NCI-H1417 (cell line): ENCODE measurements at places on chromosomes 11 and 22.

GRCh38 chr22:47919001-47919441 is 1156.6 kb downstream of the TBC1D22A start:
- DNase-seq = no peak

- no peak for DNase-seq
Observed at GRCh38 chr11:1203505-1204271, 19.2 kb upstream of the MUC5B start.

DNA sequence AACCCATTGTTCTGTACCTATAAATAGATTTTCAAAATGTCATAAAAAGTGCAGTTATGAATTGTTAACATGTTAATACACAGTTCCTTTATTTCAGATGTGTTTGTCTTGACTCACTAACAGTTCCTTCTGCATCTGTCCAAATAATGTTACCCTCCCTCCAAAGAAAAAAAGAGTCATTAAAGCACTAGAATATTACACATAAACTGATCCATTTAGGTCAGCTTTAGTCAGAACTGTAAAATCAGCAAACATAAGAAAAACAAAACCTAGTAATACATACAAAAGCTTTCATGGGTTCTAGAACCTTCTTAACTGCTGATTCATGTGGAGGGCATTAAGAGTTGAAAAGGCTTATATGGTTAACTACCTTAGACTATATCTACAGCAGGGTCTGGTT is 65.4 kb downstream of the SESN3 start:
- DNase-seq = no peak

- DNase-seq = no peak
Observed at GRCh38 chr11:57632116-57632515, 17.6 kb downstream of the YPEL4 start.

GRCh38 chr22:39773976-39774539 is 119.5 kb downstream of the ENTHD1 start:
- no peak for DNase-seq

DNA sequence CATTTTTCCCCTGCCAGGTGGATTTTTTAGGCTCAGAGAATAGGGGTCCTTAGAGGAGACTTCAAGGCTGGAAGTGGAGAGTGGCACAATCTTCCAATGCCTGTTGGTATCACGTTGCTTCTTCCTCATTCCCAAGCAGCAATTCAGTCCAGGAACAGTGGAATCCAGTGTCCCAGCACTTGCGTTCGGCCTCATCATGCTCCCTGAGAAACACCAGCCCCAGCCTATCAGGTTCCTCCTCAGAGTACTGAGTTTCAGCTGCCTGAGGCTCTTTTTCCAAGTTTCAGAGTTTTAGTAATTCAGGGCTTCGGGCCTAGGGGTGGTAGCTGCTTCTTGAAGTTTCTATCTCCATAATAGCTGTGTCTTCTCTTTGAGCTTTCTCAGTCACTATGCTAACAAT is 31.9 kb upstream of the NRGN start:
- no peak for DNase-seq

DNA sequence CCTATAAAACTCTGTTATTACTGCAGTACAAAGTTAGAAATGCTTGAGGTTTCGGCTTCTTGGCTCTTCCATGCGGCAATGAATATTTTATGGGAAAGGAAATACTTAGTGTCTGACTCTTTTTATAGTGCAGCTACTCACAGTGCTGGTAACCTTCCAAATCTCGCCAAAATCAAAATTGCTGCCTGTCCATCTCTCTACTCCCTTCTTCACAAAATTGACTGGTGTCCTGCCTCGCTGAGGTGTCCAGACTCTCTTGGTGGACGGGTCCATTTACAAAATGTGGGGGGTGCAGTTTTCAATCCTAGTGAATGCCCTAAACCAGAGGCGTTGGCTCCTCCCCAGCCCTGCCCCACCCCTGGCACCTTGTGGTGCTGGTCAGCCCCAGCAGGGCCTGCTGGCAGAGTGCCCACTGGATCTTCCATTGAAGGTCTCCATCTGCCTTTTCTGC is 73.5 kb downstream of the ZBTB16 start:
- DNase-seq = no peak

DNA sequence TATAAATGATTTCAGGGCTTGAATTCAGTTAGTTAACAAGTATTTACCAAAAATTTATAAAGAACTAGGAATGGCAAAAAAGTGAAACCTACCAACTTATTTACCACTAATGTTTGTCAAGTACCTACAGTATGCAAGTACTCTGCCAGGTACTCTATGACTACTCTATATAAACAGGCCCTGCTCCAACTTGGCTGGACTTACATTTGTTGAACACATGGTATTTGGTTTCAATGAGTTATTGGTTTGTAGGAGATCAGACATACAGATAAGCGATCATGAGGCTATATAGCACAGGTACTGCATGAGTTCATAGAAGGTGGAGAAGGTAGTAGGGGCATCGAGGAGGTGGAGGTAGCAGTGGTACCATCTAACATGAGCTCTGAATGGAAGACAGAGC is 159.9 kb upstream of the PDGFD start:
- no peak for DNase-seq

DNA sequence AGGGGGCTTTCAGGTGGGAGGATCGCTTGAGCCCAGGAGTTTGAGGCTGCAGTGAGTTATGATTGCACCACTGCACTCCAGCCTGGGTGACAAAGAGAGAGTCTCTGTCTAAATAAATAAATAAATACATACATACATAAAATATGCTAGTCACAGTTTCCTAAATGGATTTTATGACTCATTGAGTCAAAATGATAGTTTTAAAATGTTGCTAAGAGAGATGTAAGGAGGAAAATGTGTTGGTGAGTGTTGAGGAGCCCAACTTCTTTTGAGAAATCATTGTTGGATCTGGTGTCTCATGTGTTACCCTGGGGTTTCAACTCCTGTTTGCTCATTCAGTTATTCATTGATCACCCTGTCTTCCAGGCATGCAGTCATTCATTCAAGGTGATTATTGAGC is 21.0 kb downstream of the PARVB start:
- DNase-seq = no peak

DNA sequence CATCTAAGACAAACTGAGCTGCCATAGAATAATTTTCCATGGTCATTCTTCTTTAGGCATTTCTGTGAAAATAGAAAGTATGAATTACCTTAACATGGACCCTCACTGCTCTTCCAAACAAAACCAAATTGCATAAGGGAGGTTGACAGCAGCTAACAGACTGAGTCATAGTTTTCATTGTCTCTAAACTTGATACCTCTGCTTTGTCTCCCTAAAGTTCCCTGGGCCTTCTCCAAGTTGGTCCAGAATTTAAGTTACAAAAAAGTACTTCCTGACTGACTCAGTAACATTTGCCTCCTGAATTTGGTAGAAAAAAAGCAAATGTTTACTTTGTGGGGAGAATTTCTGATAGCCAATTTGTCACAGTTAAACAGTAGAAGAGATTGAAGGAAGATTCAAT is 3.0 kb downstream of the OR8D1 start:
- no peak for DNase-seq

DNA sequence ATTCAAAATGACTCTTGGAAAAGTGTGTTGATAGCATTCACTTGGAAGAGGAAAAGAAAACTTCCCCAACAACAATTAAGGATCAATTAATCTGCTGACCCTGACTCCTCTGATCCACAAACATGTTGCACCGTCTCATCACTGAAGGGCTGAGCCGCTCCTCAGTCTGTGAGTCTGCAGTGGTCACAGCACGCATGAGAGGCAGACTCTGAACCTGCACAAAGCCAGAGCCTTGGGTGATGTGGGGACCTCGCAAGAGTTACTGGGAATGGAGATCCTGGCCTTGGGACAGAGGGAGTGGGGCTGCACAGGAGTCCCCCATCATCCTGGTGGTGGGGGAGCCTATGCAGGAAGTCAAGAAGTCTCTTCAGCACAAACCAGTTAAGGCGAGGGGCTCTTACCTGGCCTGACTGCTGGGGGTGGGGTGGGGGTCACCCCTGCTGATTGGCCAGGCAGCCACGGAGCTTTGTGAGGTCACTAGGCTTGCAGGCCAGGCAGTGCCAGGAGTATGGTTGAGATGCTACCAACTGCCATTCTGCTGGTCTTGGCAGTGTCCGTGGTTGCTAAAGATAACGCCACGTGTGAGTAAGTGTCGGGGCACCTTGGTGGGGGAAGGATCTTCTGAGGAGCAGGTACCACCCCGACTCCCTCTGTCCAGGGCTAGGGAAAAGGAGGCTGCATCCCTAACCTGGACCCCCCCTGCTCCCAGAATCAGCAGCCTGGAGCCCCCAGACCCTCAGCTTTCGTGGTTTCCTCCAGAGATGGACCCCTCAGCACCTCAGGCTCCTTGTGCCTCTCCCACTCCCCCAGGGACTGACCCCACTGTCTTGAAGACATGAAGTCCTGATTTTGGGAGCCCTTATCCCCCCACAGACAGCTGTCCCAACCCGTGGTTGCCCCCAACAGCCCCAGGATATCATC is at the start of gene ACR:
Gene ACR (plus strand): TSS at position 477 of the 921 bp plus-strand sequence. CDS start 32 bp downstream, at position 509.
- no peak for DNase-seq

DNA sequence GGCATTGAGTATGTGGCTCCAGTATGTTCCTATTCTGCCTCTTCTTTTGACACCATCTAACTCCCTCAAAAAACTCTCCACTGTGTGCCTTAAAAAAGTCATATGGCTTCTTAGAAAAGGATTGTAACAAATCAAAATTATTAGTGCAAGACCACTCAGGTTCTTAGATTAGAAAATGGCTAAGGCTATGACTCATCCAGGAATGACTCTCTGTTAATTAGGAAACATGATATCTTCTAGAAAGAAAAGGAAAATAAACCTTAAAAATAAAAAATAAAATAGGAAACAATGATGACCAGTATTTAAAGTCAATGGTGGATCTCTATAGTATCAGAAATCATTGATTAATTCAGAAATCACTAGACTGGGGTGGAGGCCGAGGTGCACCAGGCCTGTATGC is 21.7 kb downstream of the SLC25A17 start:
- DNase-seq = no peak

GRCh38 chr11:20154381-20154780 is 5.9 kb downstream of the DBX1 start:
- DNase-seq = no peak

- DNase-seq = no peak
Observed at GRCh38 chr11:8787372-8787771, 104.8 kb downstream of the RPL27A start.

DNA sequence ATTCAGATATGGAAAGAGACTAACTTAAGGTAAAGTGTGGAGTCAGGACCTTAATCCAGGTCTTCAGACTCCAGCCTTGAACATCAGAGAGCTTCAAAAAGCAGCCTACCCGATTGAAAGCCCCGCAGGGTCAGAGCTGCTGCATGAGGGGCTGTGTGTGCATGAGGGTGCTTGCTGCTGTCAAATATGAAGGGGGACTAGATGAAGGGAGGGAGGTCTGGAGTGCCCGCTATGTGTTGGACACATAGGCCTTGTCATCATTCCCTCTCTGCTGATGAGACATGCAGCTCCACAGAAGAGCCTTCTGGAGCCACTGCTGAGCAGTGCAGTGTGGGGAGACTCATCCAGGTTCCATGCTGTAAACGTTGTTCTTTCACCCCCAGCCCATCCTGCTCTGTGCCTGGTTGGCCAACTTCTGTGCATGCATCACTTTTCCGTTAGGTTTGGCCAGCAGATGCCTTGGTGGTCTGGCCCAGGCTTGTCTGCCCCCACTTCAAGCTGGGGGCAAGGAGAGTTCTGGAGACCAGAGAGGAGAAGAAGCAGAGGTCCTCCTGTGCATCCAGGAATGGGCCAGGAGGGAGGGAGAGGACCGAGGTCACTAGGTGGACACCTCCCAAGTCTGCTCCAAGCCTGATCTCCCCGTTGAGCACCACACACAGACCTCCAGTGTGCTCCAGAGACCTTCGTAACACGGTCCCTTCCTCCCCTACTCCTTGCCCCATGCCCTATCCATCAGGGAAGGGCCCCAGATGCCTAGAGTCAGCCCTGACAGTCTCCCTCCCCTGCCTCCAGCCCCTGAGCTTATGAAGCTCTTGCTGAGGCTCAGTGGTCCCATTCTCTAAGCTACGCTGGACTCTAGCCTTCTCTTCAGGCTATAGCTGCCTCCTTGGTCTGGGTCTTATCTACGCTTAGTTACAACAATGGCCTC is 32.0 kb downstream of the LRRC32 start:
- no peak for DNase-seq

- no peak for DNase-seq
Observed at GRCh38 chr11:17703951-17704350, 15.4 kb upstream of the MYOD1 start.

DNA sequence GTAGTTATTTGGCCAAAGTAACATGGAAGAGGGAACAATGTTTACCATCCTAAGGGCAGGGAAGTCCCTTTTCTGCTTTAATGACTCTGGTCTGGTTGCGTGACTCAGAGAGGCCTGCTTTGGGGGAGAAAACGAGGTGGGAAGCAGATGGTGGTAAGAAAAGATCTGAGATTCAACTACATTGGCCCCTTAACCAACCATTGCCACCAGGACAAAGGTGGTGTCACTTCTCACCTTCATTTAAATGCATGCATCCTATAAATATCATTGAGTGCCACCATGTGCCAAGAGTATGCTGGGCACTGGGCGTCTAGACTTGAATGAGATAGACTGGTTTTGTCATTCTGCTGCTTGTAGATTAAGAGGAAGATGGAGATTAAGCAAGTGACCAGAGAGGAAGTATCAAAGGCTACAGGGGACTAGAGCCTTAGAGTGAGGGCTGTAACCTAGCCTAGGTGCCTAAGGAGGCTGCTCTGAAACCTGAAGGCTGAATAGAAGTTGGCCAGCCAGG is 3.6 kb upstream of the SORL1 start:
- DNase-seq = no peak

- no peak for DNase-seq
Observed at GRCh38 chr11:72719144-72719543, 33.1 kb downstream of the ARAP1 start.

- DNase-seq = no peak
Observed at GRCh38 chr11:131770801-131771200, 400.4 kb downstream of the NTM start.

DNA sequence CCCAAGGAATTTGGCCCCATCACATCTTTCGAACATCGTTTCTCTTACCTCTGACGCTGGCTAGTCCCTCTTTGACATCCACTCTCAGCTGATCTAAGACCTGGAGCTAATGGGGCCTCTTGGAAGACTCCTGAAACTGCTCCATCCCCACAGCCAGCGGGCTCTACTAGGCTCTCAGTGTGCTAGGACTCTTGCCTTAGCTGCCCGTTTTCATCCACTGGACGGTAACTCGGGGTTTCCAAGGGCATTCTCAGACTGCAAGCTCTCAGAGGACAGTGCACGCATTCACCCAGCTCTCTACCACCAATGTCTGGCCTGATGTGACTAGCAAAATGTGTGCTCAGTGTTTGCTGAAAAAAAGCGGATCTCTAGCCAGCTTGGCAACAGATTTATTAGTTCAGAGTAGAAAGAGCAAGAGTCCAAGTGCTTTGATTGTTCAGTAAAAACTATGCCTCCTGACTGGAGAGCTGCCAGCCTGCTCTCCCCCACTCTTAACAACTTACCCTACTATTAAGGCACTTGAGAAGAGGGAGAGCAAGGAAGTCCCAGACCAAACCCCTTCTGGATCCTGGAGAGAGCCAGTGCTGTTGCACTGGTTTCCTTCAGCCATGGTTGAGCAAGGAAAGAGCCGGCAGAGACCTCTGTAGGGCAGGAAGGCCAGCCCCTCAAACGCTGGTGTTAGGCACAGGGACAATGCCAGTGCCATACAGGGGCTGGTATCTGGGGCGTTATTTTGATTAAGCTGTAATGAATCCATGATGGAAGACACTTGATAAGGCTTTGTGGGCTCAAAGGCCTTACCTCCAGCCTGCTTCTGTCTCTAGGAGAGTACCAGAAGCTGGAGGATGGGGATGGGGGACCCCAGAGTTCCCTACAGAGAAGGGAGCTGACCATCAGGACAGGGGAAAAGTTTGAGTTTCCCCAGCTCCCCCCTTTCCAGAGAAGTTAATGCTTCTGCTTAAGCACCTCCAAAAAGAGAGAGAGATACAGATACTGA is 9.2 kb downstream of the RELA start:
- no peak for DNase-seq

- DNase-seq = no peak
Observed at GRCh38 chr11:2660357-2660939, 39.3 kb downstream of the KCNQ1OT1 start.
